Kasumi-1 (cell line): ENCODE measurements at places on chromosomes 1 and 21.

GRCh38 chr1:167627865-167628641 is 2.0 kb upstream of the RCSD1 start:
- peak; percentile 77 for DNase-seq

- DNase-seq, result no peak
Observed at GRCh38 chr1:100010804-100011203, 41.0 kb downstream of the SLC35A3 start.

GRCh38 chr1:231950331-231951128 is 323.9 kb downstream of the DISC1 start:
- DNase-seq, result no peak

- no peak for DNase-seq
Observed at GRCh38 chr1:230957580-230957989, 21.1 kb downstream of the TTC13 start.

DNA sequence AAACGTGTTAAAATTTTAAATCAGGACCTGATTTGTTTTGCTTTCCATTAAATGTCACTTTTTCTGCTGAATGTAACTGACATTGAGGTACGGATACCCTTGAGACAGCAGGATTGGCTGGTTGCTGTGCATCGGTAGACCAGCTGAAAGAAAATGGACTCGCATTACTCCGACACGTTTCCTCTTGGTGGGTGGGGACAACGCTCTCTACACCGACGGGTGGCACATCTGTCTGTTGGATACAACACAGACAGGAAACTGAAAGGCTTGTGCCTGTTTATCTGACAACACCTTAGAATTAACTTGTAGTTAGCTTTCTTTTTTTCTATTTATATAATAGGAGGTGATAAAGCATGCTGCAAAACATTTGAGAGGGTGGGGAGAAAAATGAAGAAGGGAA is 19.4 kb downstream of the PRPF38A start:
- peak; percentile 68 for DNase-seq

DNA sequence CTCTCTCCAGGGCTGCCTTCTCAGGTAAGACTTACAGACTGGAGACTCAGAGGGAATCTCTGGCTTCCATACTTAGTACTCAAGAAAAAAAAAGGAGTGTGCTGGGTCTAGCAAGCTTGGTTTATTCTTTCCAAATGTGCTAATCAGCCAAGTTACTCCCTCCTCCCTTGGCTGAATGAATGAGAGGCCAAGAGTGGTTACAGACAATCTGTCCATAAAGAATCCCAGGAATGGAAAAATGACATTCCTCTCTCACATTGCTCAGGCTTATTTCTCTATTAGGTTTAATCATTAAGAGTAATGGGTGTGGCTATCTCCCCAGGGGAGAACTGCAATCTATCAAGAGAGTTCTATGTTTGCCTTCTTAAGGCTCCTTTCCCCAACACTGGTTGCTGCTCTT is 547.3 kb upstream of the PLXNA2 start:
- no peak for DNase-seq

DNA sequence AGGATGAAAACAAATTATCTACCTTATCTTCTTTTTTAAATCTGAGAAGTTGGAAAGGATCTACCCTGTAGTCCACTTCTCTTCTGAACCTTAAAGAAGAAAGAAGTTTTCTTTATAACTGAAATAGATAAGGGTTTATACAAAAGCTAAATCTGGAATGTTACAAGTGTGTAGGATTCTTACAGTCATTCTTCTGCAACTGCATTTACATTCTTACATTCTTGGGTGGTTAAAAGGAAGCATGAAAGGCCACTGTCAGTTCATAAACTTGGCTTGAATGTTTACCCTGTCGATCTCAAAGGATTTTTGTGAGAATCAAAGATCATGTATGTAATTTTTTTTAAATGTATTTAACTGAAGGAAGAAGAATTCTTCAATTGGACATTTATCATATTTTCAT is 142.1 kb upstream of the BRINP3 start:
- no peak for DNase-seq

- DNase-seq, result peak; percentile 45
Observed at GRCh38 chr1:156618853-156619581, at the start of gene HAPLN2. HAPLN2 (plus strand) TSS chr1:156619415; CDS start chr1:156623491, 4,076 bp downstream.

- DNase-seq, result no peak
Observed at GRCh38 chr1:33548319-33548718, 75.9 kb downstream of the ZSCAN20 start.

GRCh38 chr1:201562659-201563405 is 23.9 kb downstream of the NAV1 start:
- DNase-seq, result no peak

GRCh38 chr21:38989745-38990423 is 184.2 kb downstream of the ETS2 start:
- no peak for DNase-seq

- no peak for DNase-seq
Observed at GRCh38 chr1:19759740-19760089, 40.0 kb downstream of the TMCO4 start.
